GM03348 (cell line): ENCODE measurements at places on chromosomes 6 and 20.

DNA sequence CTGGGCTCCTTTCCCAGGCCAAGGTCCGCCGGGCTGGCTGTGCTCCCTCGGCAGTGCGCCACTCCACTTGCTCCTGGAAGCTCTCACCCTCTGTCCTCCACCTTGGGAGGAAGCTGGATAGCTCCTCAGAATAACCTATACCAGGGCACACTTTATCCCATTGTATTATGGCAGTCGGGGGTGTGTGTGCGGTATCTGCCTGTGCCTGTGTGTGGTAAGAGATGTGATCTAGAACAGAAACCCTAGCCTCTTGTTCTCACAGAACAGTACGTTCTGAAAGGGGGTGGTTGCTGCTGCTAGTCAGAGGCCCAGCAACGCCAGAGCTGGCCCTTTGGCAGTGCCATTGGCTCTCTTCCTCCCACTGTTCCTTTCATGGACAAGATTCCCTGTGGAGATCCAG is 168.4 kb downstream of the TBXT start:
- DNase-seq: no peak

DNA sequence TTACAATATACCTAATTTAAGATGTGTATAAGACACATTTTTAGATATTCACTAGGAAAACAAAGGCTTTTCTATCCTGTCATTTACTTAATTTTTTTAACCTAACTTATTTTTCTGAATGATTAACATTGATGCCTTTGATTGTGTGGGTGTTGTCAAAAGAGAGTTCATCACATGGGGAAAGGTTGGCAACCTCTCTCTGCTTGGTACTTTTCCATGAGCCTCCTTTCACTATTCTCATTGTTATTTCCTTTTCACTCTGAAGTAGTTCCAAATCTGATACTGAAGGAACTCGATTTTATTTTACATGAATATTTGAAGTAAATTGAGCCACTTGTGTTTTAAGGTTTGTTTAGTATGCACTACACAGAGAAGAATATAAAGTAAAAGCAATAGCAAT is 35.9 kb downstream of the TPD52L1 start:
- DNase-seq: no peak

DNA sequence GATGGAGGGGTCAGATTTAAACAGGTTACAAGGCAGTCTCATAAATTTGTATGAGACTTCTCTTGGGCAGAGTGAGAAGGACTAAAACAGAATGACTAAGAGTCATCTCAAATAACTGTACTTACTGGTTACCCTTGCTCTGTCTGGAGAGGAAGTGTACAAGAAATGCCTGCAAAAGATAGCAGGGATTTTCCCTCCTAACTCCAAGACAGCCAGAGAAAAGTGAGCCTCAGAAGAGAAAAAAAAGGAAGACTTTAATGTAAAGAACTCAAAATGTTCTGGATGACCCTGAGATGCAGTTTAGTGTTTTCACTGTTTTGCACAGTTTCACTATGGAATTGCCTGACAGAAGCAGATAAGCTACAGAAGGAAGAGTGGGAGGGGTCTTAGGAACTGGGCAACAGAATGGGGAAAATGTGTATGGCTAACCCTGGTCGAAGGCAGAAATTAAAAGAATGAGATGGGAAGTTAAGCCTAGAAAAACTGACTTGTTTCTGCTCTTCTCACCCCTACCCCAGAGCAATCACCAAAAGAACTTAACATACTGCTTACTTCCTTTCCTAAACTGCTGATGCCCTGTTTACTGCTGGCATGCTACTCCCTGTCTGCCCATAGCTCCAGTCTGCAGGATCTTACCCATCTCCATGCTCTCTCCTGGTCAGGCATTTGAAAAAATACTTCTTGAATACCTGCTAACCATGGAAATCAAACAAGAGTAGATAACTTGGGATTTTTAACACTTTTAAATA is 98.1 kb upstream of the MARCKS start:
- no peak for DNase-seq

DNA sequence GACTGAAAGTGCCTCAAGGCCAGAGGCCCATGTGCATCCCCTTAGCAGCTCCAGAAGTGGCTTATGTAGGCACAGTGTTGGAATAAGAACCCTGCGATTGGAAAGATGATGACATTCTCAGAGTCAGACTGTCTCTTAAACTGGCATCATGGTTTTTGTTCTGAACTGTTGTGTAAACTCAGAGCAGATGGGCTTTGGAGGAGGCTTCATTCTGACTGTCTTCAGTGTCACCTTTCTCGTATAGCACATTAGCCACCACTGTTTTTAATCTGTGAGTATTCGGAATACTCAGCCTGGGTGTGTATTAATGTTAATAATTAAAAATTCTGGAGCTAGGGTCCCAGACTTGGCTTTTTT is 140.9 kb downstream of the JARID2 start:
- no peak for DNase-seq

- DNase-seq: peak; percentile 39
Observed at GRCh38 chr6:148557796-148558321, 189.0 kb upstream of the UST start.

DNA sequence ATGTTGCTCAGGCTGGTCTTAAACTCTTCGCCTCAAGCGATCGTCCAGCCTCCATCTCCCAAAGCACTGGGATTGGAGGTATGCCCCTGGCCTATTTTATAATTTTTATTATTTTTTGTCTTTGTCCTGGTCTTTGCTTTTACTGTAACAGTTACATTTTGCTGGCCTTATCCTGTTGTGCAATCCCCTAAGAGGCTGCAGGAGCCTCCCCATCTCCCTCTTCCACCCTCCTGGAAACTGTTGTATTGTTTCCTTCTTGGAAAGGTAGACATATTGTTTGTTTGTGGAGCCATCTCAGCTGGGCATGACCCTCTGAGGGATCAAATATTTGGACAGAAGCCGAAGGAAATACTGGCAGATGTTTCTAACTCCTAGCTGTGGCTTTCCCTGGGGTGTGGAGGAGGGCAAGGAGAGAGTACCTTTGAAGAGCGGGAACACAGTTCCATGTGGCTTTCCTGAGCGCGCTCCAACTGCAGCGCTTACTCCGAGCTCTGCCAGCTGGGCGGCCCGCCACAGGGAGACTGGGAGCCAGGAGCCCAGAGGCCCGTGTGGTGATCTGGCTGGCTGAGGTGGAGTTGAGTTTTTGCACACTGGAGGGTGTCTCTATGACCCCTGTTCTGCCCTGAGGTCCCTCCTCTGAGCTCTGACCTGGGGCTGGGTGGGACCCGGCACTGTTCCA is 4.9 kb downstream of the MAPK13 start:
- DNase-seq: no peak

DNA sequence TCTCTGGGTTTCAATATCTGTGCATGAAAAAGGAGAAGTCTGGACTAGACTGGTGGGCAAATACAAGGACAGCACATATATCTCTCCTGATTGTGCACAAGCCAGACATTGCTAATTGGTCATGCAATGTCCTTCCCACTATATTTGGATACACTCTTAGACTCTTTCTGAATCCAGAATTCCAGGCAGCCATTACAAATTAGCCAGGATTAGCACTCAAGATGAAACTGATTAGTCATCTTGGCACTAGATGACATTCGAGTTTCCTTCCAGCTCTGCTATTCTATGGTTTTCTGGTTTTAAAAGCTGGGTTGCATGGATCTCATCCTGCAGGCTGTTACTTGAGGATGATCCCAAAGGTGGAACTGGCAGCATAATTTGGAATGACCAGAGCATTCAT is 73.2 kb downstream of the SCP2D1 start:
- DNase-seq: no peak

DNA sequence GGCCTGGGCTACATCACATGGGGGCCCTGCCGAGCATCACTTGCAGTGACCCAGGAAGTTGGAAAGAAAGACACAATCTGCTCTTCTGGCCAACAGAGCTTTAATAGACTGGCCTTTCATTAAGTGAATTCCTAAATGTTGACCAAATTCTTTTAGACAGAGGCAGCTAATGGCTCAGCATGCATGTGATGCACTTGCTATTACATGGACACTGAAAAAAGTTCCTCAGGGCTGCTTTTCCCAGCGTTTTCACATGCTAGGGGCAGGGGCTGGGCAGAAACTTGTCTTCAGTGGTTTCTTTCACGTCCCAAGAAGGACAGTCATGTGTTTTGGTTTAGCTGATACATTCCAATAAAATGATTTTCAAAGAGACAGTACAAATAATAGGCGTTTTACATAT is 651.0 kb upstream of the SLC35B3 start:
- DNase-seq: no peak

DNA sequence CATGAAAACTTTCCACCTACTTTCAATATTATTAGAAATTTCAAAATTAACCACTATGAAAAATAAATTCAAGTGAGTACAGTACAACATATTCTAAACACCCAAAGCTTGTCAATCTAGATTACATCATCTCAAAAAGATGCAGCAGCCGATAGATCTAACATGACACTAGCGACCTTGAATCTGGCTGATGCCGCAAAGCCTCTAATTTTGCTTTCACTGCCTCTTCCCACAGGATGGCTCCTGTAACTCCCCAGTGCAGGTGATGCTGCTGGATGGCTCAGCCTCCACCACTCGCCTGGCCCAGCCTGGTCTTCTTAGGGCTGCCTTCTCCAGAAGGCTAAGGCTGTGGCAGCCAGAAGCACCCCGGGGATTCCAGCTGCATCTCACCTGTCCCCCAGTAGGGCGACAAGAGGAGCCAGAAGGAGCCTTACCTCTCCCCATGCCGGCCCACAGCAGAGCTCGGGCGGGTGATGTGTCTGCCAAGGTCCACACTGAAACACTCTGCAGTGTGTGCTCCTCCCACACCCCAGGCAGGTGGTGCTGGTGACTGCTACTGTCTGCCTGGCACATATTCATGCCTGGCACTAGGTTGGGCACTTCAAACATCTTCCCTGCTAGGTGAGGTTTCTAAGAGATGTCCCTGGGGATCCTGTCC is 82.1 kb downstream of the SLC23A2 start:
- DNase-seq: no peak

DNA sequence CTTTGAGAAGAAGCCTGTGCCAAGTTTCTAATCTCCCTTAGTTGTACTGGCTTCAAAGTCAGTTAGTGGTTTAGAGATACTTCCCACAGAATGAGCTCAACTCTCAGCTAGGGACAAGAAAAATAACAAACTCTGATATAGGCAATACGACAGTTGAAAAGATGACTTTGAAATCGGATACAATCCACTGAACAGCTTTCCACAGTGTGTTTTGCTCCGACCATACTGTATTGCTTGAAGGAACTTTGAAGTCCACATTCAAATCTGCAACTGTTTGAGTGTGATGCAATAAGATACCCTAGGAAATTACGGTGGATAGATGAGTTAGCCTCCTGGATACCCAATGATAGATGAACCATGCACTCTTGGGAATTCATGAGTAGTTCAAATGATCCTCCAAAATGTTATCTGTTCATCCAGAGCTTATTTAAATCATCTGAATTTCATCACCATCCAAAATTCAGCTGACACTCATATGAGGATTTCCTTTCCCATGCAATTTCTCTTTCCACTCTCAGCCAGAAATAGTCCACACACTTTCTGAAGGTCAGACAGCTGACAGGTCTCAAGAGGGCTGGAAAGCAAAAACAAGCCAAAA is 443.8 kb downstream of the HAO1 start:
- no peak for DNase-seq

DNA sequence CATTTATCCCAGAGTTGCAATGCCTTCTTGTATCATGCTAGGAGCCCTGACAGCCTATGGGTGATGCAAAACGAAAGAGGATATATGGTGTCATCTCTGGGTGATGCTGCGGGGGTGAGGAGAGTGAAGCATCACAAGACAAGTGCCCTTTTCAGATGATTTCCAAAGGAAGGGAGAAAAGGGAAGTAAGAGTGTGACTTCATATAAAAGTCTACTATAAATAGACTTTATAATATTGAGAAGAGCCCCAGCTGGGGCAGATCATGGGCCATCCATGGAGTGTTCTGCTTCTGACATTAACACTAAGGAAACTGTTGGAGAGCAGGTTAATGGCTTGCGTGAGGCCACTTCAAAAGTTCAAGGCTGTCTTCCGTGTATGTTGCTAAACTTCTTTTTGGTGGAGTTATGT is 4.4 kb downstream of the CD83 start:
- no peak for DNase-seq

DNA sequence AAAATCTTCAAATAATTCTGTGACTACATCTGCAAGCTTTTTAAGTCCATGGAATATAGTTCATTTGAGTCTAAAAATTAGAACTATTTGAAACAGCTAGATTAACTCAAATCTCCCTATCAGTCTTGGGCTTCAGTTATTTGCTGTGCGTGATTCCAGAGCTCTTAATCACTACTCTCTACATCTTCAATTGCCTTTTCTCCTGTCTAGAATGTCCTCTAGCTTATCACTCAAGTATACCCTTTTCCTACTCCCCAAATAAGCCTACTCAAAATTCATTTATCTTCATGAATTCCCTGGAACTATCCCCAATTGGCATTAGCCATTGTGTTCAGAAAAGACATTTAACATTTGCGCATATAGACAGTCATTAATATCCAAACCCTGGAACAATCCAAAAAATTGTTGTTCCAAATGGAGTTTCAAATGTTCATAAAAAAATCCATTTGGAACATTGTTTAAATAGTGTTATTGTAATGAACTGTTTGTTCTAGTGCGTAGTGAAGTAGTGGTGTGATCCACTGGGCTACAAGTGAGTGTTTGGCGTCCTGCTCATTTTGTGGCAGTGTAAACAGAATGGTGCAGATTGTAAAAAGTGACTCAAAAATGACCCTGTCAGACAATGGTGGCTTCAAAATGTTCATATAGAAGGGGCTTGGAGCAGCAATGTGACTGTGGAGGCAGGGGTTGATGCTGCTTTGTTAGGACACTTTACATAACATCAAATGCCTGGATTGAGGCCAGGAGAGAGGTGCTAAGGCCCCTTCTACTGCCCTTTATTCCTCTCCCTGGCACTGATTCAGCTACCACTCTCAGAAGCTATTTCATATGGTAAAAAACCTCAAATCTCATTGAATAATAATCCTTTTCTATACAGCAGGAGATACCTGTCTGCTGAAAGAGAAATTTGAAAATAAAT is 122.3 kb downstream of the KIF6 start:
- DNase-seq: no peak

GRCh38 chr20:53806683-53807401 is 213.2 kb upstream of the ZNF217 start:
- DNase-seq: no peak

DNA sequence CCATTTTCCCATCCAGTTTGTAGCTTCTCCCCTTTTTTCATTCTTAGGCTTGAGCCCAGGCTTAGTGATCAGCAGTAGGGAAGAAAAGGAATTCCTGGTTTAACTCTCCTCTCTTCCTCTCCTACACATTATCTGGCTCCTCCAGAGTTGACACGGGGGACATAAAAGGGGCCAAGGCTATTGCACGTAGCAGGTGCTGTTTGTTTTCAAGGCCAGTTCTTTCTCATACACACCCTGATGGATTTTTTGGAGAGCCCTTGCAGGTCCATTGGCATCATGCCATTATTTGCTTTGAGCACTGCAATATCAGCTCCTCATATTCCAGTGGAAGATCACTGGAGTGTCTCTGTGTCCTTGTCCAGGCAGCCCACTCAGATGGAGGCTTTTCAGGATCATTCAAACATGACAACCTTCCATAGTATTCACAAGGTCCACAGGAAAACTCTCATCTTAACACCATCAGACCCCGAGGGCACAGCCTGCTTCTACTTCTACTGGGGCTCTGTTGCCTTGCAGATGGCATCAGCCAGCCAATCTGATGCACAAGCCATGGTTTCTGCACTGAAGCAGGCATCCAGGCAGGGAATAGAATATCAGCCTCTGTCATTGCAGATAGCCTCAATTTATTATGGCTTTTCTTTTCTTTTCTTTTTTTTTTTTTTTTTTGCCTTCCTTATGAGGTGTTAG is 18.8 kb downstream of the PLCB4 start:
- DNase-seq: no peak
